CD4-positive, alpha-beta T cell treated with Interleukin-4 for 4 hours (primary cell): ENCODE measurements at places on chromosomes 1 and 21.

- no peak for DNase-seq
Observed at GRCh38 chr1:84307398-84307797, 5.9 kb downstream of the SAMD13 start.

DNA sequence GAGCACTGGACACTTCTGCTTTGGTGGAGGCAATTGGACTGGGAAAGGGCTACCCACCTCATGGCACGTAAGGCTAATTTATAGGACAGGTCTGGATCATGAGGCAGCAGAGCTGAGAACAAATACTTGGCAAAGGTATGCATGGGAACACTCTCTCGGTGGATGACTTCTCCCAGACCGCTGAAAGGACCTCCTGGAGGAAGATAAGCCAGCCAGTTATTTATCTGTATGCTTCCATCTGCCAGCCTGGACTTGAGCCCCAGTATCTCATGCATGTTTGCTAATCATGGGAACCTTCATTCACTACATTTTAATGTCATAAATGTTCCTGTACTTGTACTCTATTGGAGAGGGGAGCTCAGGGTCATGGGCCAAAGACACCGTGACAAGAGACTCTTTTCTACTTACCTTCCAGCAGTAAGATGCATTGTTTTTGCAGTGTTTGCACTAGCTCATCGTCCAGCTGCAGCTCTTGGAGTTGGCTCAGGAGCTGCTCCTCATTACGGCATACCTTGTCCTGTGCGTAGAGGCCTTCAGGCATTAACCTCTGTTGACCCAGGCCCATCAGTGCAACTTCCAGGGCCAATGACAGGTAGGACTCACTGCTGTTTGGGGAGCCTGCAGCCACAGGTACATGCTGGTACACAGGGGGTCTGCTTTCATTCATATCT, 23.7 kb downstream of the UROD start:
- no peak for DNase-seq

DNA sequence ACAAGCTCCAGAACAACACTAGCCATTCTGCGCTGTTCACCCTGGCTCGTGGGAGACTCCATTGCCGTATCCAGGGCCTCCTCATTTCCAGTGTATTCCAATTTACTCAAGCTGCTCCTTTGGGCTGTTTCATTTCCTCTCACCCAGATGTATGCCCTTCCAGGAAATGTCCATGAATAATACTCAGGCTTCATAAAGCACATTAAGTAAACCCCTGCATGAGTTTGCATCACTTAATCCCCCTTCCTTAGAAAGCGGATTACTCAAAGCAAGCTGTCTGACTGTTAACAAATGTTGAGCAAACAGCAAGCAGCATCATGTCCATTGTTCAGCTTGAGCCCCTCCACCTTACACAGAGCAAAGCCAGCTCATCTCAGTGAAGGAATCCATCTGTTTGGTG, 403.6 kb upstream of the PBX1 start:
- no peak for DNase-seq

DNA sequence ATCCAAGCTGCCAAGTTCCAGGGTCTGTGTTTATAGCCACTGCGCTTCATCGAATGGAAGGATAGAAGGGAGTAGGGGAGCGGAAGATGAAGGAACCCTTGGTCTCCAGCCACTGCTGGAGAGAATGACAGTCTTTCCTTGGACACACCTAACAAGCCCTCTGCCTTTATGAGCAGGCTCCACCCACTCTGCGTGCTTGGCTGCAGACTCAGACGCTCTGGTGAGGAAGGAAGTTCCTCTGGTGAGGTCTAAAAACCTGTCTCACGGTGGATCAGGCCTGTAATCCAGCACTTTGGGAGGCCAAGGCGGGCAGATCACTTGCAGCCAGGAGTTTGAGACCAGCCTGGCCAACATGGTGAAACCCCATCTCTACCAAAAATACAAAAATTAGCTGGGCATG, 55.4 kb downstream of the MATN1 start:
- DNase-seq, result no peak

DNA sequence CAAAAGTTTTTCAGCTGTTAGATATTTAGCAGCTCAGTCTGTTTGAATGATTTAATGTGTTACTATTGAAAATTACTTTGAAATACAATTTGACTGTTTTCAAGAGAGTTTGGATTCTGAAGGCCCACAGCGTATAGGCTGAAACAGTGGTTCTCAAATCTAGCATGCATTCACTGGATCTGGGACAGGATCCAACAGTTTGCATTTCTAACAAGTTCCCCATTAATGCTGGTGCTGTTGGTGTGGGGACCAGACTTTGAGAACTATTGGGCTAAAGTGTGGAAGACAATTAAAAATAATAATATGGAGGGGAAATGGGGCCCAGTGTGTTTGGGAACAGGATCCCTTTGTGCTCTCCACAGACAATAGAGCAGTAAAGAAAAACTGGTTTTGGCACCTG, 31.9 kb downstream of the ITSN1 start:
- DNase-seq, result no peak

DNA sequence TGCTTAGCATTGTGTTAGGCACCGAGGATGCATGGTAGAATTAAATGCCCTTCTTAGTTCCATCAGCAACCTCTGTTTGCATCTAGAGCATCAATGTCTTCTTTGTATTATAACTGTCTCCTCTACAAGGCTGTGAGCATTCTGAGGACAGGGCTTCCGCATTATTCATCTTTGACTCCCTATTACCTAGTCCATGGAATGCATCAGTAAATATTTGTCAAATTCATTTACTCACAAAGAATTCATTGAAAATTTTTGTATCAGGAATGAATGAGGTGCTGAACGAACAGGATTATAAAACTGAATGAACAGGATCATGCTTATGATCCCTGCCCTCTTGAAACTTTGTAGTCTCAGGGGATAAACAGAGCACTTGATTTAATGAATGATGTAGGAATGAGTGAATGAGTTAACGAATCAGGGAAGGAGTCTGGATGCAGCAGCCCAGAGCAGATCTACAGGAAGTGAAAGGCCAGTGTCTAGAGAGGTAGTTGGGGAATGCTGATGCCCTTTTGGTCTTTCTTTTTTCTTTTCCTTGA, 2.8 kb downstream of the RHBDL2 start:
- no peak for DNase-seq

DNA sequence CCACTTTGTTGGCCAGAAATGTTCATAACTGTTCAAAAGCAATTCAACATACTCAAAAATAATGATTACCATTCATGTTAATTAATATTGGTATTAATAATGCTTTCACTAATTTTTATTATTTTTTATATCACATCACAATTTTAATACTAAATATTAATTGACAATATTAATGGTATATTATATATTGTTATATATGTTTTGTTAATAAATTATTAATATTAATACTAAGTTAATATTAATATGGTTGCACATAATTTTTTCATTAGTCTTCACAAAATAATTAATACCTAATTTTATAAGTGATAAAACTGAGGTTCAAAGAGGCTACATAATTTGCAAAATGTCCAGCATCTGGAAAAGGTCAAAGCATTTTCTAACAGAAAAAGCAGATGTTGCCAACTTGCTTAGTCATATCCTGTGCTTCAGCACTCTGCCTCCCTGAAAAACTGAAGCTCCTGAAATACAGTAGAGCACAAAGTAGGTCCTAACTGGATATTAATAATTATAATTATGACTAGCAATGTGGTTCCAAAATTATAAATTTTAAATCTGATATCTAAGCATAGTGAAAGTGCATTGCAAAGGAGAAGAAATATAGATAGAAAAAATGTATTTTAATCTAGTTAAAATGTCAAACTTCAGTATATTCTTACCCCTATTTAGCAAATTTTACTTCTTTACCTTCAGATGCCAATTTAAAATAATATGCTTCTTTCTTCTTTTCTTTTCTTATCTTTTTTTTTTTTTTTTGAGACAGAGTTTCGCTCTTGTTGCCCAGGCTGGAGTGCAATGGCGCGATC, 123.2 kb upstream of the TNFSF4 start:
- DNase-seq, result no peak

- DNase-seq, result peak; percentile 70
Observed at GRCh38 chr21:43975469-43976098, 36.5 kb upstream of the TRAPPC10 start.

GRCh38 chr1:157087030-157087429, 12.6 kb downstream of the ETV3L start:
- DNase-seq, result no peak

GRCh38 chr1:227429447-227430359, 111.4 kb upstream of the CDC42BPA start:
- no peak for DNase-seq

DNA sequence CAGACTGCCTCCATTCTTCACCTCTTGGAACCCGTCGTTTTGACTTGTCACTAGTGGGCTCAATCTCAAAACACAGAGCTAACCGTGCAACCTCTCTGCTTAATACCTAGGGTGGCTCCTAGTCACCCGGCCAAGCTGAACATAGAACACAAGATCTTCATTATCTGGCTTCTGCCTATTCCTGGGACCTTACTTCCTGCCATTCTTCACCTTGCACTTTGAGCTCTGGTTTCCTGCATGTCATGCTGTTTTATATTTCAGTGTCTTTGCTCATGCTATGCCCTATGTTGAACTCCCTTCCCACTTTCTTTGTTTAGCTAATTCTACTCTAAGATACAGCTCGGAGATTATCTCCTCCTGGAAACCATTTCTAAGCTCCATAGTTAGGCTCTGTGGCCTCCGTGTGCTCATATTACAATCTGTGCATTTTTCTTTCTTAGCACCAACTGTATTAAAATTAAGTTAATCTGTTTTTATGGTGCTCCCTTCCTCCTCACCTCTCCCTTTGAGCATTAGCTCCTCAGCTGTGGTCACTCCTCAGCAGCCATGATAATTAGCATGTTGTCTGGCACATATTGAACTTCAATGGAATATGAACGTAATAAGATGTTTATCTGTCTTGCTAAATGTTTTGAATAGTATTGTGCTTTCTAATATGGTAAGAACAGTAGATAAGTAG, 13.1 kb downstream of the GPSM2 start:
- DNase-seq, result no peak

GRCh38 chr21:38159355-38159754, 97.4 kb upstream of the KCNJ15 start:
- peak; percentile 41 for DNase-seq

DNA sequence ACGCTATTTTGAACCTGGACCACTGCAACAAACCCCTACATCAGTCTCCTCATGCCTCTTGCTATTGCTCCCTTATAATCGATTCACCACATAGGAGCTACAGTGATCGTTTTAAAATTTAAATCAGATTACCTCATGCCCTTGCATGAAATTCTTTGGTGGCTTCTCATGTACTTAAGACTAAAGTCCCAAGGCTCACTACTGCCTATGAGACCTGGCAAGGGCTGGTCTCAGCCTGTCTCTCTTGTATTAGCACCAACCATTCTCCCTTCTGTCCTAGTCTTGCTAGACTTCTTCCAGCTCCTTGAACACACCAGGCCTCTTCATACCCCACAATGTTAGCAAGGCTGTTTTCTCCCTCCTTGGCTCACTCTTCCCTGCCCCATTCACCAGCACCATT, 6.5 kb upstream of the GNPAT start:
- DNase-seq, result no peak

GRCh38 chr1:15417059-15417934, 7.6 kb downstream of the EFHD2 start:
- DNase-seq, result peak; percentile 85

- no peak for DNase-seq
Observed at GRCh38 chr1:204663644-204664383, 21.7 kb downstream of the LRRN2 start.

- no peak for DNase-seq
Observed at GRCh38 chr1:182235604-182235951, 156.0 kb downstream of the GLUL start.

- no peak for DNase-seq
Observed at GRCh38 chr1:29581256-29581655, 344.9 kb downstream of the PTPRU start.

DNA sequence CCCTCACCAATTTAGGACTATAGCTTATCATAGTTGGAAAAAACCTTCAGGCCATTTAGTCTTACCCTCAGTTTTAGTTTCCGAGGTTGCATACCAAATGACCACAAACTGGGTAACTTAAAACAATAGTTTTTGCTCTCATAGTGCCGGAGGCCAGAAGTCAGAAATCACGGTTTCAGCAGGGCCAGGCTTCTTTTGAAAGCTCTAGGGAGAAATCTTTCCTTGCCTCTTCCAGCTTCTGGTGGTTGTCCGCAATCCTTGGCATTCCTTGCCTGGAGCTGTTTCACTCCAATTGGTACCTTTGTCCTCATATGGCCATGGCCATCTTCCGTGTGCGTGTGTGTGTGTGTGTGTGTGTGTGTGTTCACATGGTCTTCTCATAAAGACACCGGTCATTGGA, 12.4 kb upstream of the PLXNA2 start:
- DNase-seq, result no peak

DNA sequence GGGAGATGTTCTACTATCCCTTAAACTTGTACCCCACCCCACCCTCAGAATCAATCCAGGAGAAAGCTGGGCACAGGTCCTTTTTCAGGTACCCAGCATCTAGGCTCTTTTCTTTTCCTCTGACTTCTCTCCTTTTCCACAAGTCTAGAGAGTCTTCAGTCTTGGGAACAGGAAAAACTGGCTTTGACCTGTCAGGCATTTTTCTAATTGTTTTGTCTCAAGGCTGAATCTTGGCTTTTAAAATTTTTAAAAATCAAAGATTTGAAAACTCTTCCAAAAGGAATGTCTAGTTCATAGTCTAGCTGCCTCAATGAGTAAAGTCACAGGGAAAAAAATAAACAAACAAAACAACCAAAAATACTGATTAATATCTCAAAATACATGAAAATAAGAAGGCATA, 161.5 kb downstream of the HFM1 start:
- DNase-seq, result no peak

- DNase-seq, result no peak
Observed at GRCh38 chr1:53938136-53938830, 7.2 kb downstream of the IFT25 start.

GRCh38 chr1:119766374-119766794, 2.3 kb downstream of the HMGCS2 start:
- DNase-seq, result no peak
